ENCODE measurements at places on chromosomes 2 and 18.
A peak's percentile ranks its signal among the peaks of the same experiment; 100 is the strongest.

DNA sequence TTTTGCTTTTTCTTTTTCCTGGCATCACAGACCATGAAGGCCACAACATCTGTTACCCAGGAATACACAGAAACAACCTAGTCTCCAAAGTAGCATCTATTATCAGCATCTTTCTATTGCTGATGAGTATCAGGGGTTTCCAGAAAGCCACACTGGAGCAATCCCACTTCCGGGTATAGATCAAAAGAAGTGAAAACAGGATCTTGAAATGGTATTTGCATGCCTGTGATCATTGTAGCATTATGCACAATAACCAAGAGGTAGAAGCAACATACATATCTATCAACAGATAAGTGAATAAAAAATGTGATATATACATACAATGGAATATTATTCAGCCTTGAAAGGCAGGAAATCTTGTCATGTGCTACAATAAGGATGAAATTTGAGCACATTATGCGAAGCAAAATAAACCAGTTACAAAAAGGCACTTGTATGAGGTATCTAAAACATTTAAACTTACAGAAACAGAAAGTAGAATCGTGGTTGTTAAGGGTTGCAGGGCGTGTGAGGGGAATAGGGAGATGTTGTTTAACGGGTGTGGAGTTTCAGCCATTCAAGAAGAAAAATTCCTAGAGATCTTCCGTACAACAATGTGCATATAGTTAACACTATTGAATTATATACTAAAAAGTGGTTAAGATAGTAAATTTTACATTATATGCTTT, 115.1 kb downstream of the KCNE4 start:
- no peak for DNase-seq

- no peak for DNase-seq
Observed at GRCh38 chr2:36338827-36339145, 16.8 kb upstream of the CRIM1 start.

- DNase-seq = peak; percentile 80
Observed at GRCh38 chr2:96868555-96869280, 1.2 kb downstream of the SEMA4C start.

GRCh38 chr2:126739141-126739540, 83.2 kb downstream of the GYPC start:
- no peak for DNase-seq

GRCh38 chr2:18368008-18368407, 192.4 kb downstream of the RDH14 start:
- no peak for DNase-seq

DNA sequence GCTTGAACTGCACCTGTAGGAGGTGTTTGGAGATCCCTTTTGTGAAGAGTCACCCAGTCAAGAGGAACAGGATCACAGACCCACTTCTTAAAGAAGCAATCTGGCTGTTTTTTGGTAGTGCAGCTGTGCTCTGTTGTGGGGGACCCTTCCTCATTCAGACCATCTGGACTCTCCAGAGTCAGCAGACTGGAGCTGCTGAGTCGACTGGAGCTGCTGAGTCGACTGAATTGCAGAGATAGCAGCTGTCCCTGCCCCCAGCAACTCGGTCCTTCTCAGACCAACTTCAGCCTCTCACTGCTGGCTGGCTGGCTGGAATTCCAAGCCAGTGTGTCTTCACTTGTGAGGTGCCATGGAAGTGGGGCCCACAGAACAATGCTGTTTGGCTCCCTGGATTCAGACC, 56.8 kb downstream of the GTF3C3 start:
- DNase-seq = no peak

GRCh38 chr2:105082107-105082506, 44.2 kb downstream of the MRPS9 start:
- DNase-seq = no peak

GRCh38 chr2:23604731-23605130, 219.8 kb downstream of the KLHL29 start:
- DNase-seq = no peak

DNA sequence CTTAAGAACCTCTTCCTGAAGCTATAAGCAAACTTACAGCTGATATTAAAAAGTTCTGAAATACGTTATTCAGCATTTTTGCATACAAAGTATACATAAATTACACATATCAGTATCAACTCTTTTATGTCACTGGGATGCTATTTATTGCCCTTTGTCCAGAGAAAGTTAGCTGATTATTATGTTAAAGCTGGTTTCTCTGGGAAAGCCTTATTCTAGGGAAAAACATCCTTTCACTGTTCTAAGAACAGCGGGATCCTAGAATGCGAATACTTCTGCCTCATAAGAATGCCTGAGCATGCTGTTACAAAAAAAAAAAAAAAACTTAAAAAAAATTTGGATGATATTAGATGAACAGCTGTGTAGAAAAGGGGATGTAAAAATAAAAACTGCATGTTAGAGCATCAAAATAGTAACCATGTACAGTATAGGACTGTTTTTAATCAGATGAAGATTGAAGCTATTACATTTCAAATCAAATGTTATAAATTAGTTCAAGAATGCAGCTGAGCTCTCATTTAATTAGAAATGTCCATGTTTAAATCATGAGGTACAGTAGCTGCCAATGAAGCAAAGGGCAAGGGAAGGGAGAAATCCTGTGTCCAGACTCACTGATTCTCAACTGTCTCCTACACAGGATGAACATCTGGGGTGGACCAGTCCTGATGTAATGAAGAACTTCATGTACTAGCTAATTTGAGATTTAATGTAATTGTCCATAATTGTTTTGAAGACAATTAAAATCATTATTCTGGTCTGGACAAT, 8.2 kb downstream of the FTCDNL1 start:
- no peak for DNase-seq

- no peak for DNase-seq
Observed at GRCh38 chr2:25358836-25359235, 17.1 kb upstream of the DNMT3A start.

- DNase-seq = no peak
Observed at GRCh38 chr2:23532391-23533337, 147.7 kb downstream of the KLHL29 start.

DNA sequence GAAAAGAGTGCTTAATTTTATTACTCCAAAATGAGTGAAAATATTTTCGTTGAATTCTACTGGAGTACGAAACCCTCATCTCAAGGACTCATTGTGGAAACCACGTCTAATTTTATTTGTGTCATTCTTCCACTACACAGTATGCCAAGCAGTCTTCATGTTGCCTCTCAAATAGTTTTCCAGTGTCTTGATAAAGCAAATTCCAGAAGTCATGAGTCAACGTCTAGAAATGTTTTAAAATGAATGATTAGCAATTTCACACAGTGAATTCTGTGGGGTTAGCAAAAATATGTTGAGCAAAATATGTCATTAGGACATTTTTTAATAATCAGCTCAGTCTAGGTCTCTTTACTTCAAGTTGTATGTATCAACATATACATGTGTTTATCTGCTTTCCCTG, 865.5 kb downstream of the DSC3 start:
- DNase-seq = no peak

GRCh38 chr2:87995756-87996155, 20.6 kb downstream of the RNU2-63P start:
- no peak for DNase-seq

DNA sequence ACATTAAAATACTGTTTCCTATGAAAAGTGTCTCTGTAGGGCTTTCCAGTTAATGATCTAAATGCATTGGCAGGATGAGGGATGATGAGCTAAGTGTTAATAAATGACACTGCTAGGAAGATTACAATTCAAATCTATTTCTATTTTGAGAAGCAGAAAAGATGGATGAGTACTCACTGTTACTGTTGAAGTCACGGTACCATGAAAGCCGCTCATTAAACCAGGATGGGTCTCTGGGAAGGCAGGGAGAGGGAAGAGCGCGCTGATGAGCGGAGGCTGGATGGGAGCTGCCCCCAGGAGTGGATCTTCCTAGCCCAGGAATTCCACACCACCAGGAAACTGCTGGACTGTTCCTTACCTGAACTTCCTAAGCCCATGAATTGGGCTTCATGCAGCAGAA, 27.1 kb upstream of the TXNDC2 start:
- no peak for DNase-seq

- no peak for DNase-seq
Observed at GRCh38 chr2:220586980-220587530, 959.6 kb downstream of the SLC4A3 start.

- no peak for DNase-seq
Observed at GRCh38 chr2:207113414-207113813, 52.3 kb downstream of the KLF7 start.

GRCh38 chr2:191869178-191869577, 22.3 kb upstream of the CAVIN2 start:
- peak; percentile 56 for DNase-seq

DNA sequence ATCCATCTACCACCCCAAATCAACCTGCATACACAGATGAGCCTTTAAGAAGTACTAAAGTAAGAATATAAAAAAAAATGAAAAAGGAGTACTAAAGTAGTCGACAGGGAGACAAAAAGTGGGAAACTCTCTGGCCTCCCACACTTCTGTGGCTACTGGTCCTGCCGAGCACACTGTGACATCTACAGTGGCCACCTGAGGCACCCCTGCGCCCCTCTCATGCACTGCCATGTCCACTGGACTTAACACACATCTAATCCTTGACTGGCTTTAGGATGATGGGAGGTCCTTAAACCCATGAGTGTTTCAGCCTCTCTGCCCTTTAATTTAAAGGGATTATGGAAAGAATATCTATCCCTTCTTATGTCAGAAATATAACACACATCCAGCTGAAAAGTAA, 71.2 kb downstream of the MREG start:
- no peak for DNase-seq

DNA sequence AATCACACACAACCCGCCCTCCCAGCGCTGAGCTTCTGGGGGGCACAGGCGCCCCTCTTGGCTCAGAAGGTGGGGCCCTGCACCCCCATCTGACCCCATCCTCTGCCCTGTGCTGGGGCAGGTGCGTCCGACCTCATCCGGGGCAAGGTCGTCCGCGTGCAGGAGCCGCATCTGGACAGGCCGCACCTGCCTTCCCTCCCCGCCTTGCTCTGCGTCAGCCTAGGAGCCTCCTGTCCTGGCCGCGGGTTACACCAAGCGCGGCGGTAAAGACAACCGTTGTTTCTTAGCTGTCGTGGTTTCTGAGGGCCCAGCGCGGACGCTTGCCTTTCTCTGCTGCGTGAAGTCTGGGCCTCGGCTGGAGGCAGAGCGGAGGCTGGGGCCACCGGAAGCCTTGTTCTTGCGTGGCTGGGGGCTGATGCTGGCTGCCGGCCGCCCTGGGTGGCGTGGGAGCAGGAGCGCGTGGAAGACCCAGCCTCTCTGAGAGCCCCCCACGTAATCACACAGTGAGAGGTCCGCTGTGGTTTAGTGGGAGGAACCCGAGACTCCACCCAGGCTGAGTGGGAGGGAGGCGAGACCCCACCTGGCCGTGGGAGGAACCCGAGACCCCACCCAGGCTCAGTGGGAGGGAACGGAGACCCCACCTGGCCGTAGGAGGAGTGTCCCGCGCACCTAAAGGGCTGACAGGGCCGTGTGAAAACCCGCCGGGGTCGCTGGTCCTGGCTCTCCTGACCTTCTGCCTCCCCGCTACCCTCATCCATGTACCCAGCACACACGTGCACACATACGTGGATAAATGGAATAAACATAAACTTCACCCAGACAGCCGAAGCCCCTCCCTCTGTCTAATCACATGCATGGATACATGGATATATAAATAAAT, 51.8 kb downstream of the KCNG2 start:
- no peak for DNase-seq

- DNase-seq = no peak
Observed at GRCh38 chr18:52216666-52217065, 123.3 kb upstream of the DCC start.

GRCh38 chr2:64625299-64626145, 28.2 kb downstream of the SERTAD2 start:
- no peak for DNase-seq

- DNase-seq = no peak
Observed at GRCh38 chr2:42369532-42370229, 8.7 kb upstream of the COX7A2L start.

DNA sequence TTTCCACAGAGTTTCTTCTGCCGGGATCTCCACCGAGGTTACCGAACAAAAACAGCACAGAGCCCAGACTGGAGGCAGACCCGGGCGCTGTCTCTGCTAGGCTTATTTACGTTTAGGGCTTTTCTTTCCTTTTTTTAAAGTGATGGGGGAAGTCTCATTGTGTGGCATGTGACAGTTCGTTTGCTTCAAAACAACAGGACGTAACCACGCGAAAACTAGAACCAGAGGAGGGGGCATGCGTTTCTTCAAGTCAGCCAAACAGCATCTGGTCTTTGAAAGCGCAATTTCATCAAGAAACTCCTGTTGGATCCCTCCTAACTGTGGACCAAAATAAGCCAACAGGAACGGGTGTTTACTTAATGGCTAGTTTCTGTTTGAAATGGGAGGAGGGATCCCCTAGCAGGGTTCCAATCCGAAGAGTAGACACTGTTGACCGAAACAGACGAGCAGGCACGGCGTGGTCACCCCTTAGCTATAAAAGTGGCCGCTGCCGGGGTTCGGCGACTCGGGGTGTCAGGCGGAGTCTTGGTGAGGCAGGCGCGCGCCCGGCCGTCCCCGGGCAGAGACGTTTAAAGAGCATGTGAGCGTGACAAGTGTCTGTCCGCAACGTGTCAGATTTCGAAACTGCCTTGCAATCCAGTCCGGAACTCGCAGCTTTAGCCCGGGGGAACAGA, 997 bp upstream of the TGIF1 start:
- peak; percentile 57 for DNase-seq

DNA sequence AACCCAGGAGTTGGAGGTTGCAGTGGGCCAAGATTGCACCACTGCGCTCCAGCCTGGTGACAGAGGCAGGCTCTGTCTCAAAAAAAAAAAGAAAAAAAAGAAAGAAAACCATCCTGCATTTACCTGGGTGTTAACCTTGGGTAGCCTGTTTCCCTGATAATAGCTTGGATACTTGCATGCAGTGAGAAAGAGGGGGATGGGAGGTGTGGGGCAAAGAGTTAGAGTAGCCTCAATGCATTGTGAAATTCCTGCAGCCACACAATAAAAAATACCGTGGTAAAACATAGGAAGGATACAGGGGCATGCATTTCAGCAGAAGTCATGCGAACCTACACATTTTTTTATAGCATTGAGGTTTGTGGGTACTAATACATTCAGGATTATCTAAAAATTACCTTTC, 76.6 kb upstream of the ZNF516 start:
- DNase-seq = no peak

- DNase-seq = no peak
Observed at GRCh38 chr2:107804608-107805498, 21.8 kb upstream of the RGPD4 start.

- DNase-seq = no peak
Observed at GRCh38 chr2:30670453-30670852, 136.8 kb downstream of the CAPN13 start.

GRCh38 chr18:58570360-58571064, 58.4 kb downstream of the ALPK2 start:
- no peak for DNase-seq

DNA sequence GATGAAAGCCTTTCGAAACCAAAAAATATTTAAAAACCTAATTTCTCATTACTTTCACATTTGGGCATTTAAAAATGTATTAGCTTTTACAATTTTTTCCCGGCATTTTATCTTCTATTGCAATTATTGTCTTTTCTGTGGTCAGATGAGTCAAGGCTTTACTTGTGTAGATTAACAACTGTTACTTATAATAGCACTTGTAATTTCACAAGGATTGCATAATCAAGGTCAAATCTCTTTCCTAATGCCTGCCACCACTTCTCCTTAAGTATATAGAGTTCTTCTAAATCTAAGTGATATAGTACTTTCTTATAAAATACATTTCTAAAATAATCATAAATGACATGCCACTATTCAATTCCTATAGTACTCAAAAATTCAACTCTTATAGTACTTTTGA, 67.2 kb downstream of the SLC8A1 start:
- DNase-seq = no peak

All from neuronal stem cell (in vitro differentiated cells).